ENCODE measurements at places on chromosomes 16 and 17.

GRCh38 chr16:2708955-2709587 lies 11.0 kb downstream of the PRSS27 start:
- DNase-seq = no peak

GRCh38 chr16:51888534-51888933 lies 658.4 kb downstream of the TOX3 start:
- no peak for DNase-seq

GRCh38 chr17:5523249-5523648 lies 36.9 kb downstream of the MIS12 start:
- no peak for DNase-seq

- no peak for DNase-seq
Observed at GRCh38 chr17:42354956-42355843, 33.0 kb downstream of the STAT3 start.

DNA sequence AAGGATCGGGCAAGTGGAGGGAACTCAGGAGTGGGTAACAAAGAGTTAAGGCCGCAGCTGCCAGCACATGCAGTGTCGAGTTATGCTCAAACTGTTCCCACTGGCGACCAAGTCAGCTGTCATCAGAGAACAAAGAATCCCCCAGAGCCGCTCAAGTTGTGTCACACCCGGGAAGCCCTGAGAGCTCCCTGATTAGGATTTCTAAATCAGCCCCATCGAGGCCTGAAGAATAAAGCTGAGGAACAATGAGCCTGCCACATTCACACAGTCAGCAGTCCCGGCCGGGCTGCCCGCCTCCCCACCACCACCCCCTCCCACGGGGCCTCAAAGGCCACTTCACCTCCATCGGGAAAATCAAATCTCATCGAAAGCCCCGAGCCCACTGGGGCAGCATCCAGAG lies 84.5 kb downstream of the SOX9 start:
- DNase-seq = no peak

DNA sequence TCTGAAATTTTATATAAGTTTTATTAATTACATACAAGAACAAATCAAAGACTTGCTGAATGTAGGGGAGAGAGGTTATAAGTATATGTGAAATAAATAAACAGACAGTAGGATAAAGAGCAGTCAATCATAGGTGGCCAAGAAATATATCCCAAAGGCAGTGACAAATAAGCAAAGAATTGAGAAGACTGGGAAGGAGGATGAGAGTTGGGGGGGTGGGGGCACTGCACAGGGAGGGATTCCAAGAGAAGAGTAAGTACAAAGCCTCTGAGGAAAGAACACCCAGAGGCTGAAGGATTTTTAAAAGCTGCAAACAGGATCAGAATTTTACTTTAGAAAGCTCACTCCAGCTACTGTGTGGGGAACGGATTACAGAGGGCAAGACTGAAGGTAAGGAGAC lies 2.8 kb downstream of the PELP1 start:
- DNase-seq = no peak

GRCh38 chr17:42203354-42203753 lies 9.1 kb upstream of the GHDC start:
- DNase-seq = no peak

GRCh38 chr17:41907185-41907556 lies 11.6 kb downstream of the ACLY start:
- DNase-seq = no peak

DNA sequence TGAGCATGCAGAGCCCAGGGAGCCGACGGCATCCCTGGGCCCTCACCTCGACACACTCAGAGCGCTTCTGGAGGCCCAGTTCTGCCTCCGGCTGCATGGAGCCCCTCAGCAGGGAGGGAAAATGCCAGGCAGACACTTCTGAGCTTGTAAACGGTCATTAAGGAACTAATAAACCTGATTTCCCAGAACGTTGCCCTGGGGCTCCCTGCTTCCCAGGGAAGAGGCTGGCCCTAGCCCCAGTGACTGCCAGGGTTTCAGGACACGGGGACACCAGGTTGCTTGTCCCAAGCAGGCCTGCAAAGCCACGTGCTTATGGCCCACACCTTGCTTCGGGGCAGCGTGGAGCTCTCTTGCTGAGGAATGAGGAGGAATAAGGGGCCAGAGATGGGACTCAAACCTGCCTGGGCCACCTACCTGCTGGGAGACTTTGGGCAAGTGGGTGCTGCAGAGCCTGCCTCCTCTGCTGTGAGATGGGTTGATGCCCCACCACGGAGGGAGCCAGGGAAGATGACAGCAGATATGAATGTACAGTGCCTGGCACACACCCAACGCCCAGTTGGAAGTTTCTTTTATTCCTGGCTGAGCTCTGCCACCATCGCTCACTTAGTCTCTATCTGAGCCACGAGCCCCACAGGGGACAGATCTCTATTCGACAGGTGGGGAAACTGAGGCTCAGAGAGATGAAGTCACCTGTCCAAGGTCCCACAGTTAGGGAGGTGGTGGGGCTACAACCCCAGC lies 5.4 kb downstream of the RHBDF2 start:
- DNase-seq = no peak

DNA sequence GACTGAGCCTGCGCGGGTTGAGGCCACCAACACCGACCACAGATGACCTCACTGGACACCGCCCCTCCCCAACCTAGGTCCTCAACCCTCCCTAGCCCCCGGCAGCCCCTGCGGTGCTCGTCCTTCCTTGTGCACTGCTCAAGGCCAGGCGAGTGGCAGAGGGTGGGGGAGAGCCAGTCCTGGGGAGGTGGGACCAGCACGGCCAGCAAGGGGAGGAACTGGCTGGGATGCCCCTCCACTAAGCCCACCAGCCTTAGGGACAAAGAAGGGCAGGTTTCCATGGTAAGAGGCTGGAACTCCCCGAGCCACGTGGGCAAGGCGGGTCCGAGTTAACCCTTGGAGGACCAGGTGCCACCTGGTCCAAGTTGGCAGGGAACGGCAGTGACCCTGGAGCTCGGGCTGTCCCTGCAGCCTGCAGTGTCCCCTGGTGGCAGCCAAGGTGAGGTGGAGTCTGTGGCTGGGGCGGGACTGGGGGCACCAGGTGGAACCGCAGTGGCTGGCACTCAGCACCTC lies 9.2 kb downstream of the FSCN2 start:
- DNase-seq = no peak

DNA sequence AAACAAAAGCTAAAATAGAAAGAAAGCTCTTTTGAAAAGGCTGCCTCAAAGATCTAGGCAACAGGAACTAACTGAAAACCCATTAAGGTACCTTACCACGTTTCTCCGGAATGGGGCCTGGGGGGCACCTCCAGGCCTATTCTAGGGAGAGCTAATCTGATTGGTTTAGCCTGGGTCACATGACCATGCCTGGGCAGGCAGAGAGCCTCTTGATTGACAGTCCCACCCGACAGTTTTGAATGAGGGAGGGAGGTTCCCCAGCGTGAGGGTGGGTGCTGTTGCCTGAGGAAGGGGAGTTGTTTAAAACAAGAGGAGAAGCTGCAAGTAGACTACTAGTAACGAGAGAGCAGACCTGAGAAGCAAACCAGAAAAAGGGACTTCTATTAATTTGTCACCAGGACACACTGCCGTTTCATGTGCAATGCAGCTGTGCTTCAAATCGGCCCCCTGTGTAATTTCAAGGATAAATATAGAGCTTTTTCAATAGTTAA lies 143.4 kb upstream of the HS3ST2 start:
- DNase-seq = no peak
